ENCODE measurements at places on chromosomes 2 and 18.

GRCh38 chr2:11699686-11700670, 30.0 kb upstream of the NTSR2 start:
- no peak for DNase-seq

DNA sequence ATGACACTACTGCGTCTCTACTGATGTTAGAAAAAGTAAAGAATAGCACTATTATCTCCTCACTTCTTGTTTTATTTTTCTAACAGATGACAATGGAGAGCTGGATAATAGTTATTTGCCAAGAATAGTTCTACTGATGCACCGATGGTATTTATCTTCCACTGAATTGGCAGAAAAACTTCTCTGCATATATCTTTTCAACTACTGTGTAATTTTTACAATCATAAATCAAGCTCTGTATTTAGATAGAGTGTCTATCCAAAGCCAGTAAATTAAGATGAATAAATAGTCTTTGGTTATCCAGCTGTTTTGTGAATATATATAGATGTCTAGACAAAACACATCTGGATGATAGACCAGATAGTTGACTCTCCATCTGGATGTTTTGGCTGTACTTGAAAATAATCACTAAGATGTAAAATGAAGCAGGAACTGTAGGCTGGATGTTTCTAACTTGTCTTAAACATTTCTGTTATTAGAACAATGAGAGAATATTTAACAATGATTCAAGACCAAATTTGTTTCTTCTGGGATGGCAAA, 40.1 kb downstream of the RASGRP3 start:
- DNase-seq = no peak

DNA sequence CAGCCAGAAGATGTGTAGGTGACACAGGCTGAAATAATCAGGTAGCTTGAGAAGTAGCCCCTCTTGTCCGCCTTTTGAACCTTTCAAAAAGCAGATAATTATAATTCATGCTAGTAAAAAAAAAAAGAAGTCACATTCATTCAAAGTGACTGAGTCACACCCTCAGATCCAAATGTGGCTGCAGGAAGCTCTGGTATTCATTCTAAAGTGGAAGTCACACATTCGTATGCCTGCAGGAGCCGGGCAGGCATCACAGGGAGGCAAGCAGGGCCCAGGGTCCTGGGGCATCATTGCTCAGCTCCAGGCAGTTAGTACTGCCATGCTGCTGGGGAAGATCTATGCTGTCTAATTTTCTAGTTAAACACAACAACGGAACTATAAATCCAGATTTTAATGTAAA, 21.7 kb upstream of the RAB11FIP5 start:
- DNase-seq = no peak

DNA sequence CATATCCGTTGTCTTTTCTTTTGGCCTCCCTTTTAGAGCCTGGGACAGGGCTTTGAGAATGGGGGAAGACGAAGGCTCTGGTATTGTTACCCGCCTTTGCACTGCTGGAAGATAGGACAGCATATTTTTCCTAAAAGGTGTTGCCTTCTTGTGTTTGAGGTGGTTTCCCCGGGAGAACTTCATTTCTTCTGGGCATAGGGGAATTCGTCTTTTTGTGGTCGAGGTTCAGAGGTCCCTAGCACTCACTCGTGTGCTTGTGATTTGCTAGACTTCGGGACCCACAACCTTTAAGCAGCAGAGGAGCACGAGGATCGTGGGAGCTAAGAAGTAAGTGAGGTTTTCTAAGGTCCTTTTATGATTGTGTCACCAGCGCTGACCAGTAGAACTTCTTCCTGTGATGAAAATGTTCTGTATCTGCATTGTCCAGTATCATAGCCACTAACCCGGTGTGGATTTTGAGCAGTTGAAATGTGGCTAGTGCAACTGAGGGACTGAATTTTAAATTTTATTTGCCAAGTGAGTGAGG, 611 bp downstream of the ZNF512 start:
- no peak for DNase-seq

GRCh38 chr2:186422226-186422625, 63.8 kb upstream of the ZC3H15 start:
- DNase-seq = no peak

DNA sequence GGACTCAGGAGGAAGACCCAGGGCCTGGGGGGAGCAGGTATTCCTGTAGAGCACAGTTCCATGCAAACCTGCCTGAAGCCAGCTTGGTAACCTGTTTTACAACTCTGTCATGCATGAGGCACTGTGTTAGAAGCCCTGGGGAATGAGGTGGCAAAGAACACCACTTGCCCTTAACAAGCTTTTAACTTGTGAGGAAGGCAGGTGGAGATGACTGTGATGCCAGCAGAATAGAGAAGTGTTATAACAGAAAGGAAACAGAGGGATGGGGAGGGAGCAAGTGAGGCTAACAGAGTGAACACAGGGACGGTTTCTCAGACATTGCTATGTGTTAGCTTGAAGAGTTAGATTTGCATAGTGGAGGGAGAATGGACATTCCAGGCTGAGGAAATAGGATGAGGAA, 11.5 kb upstream of the IL1A start:
- no peak for DNase-seq

DNA sequence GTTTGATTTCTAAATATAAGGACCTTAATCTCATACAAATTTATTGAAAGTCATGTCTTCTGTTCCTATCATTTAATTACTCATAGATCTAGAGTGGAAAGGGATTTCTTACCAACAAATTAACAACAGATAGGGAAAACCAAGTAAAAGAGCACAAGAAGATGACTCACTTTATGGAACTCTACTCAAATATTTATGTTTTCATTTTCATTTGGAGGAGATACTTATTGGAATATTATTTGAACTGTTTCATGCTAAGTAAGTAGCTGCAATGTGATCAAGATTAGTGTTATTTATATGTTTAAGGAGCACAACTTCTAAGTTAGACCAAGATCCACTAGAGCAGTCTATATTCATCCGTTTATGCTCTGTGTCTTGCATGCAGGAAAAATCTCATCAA, 1.3 kb downstream of the NT5C1B start:
- no peak for DNase-seq

- no peak for DNase-seq
These were observed 3.3 kb downstream of the ITGA6 start for GRCh38 chr2:172430678-172431077.

DNA sequence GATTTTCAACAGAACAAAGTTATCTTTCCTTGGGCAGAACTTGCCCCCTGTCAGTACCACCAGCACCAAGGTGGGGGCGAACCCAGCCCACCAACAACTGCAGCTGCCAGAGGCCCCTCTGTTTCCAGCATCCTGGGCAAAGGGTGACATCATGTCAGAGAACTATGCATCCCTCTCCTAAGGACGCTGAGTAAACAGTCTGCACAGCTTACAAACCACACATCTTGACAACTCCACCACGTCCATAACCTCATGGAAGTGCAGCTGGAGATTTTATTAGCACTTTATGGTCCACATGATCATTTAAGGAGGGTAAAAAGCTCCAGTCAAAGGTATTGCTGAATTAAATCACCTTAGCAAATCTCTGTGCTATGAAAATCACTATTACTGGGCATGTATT, 40.4 kb downstream of the PIEZO2 start:
- DNase-seq = no peak

DNA sequence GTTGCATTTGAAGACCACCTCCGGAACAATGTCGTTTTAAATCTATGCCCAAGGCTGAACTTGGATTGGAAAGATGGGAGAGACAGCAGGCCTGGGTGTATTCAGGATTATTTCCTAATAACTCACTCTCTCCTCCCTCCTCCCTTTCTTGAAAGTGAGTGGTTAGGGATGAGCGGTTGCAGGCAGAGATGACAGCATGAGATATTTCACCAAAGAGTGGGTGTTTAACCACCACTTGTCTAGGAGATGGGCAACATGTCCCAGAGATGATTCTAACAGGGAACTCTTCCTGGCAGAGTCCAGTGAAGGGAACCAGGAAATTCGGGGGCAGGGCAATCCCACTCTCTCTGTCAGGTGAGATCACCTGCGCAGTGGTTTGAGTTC, 123.2 kb downstream of the KCTD1 start:
- DNase-seq = no peak

GRCh38 chr2:187404431-187405110, 43.5 kb downstream of the CALCRL start:
- no peak for DNase-seq

- no peak for DNase-seq
These were observed 152.2 kb downstream of the TWIST2 start for GRCh38 chr2:239000089-239000488.

DNA sequence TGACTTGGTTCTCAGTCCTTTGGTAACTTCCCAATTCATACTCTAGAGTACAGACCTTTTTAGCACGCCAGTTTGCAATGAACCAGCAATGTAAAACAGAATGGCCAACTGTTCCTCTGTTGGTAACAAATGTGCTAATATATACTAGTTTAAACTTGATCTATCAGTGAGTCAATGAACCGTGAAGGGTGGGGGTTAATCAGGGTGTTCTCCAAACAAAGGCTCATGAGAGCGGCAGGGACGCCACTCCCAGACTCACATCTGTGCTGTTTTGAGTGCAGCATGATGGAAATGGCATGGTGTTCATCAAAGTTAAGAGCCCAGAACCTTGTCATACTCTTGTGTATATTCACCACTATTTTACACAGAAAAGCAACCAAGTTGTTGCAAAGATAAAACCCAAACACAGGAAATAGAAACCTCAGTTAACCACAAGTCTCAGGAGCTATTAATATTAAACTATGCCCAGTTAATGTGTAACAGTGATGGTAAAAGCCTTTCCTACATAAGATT, 70.3 kb downstream of the CERKL start:
- DNase-seq = no peak

DNA sequence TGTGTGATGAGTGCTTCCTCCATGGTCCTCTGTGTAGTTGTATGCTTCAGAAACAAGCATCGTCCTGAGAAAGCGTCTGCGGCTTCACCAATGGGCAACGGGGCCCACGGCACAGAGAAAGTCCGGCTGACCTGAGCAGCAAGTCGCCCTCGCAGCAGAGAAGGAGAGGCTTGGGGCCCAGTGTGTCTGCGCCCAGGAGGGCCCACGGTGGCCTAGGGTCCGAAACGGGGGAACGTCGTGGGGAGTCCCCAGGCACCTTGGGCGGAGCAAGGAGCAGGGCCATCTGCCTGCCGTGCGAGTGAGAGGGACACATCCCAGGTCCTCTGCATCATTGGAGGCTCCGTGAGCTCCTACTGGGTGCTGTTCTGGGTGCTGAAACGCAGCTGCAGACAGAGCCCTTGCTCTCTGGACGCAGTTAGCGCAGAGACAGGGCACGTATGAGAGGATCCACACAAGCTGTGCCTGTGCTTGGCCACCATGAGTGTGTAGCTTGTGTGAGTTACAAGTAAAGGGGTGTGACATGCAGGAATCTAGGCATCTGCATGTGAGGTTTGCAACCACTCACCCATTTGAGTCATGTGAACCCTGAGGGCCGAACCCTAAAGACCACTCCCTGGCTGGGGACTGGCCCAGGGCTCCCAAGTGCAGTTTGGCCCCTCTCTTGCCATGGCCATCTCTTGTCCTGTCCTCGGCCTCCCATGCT, 10.6 kb downstream of the GPC1 start:
- no peak for DNase-seq

GRCh38 chr2:24855022-24855622, 61.9 kb downstream of the CENPO start:
- DNase-seq = no peak

- no peak for DNase-seq
These were observed 45.0 kb downstream of the SDC1 start for GRCh38 chr2:20179755-20180594.
